ENCODE measurements at places on chromosomes 3 and 15.
A peak's percentile ranks its signal among the peaks of the same experiment; 100 is the strongest.

DNA sequence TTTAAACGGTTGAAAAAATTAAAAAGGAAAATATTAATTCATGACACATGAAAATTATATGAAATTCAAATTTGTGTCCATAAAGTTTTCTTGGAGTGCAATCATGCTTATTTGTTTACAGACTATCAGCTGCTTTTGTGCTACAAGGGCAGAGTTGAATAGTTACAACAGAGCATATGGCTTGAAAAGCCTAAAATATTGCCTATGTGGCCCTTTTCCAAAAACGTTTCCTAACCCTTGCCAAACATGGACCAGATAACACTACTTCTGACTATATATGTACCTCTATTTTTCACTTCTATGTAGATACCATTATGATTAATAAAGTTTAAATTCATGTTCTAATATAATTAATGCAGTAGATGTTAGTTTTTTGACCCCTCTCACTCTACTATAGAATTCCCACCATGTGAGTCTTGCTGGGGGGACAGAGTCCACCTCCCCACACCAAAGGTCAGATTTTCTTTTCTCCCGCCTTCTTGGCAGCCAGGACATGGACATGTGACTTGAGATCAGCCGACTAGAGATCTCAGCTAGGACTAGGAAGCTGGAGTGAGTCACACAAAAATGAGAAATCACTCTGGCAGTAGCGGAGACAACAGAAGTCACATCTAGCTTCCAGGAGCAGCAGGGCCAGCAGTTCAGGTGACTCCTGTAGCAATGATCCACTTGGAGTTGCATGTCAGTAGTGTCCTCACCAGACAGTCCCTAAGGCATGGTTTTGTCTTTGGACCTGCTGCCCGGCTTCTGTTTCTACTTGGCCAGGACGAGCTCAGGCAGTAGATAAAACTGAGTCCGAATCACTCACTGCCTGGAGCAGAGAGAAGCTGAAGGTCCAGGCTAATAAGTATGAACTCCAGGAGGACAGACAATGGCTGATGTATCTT, 22.4 kb downstream of the CIAO2A start:
- no peak overlapping the region for H3K4me3 ChIP-seq
- H3K36me3 ChIP-seq, result no peaks in the 10 kb centered on the region
- H3K4me1 ChIP-seq, result no peaks in the 10 kb centered on the region
- H3K27me3 ChIP-seq, result no peaks in the 10 kb centered on the region
- peak overlapping the region; percentile 74 for H3K27ac ChIP-seq

DNA sequence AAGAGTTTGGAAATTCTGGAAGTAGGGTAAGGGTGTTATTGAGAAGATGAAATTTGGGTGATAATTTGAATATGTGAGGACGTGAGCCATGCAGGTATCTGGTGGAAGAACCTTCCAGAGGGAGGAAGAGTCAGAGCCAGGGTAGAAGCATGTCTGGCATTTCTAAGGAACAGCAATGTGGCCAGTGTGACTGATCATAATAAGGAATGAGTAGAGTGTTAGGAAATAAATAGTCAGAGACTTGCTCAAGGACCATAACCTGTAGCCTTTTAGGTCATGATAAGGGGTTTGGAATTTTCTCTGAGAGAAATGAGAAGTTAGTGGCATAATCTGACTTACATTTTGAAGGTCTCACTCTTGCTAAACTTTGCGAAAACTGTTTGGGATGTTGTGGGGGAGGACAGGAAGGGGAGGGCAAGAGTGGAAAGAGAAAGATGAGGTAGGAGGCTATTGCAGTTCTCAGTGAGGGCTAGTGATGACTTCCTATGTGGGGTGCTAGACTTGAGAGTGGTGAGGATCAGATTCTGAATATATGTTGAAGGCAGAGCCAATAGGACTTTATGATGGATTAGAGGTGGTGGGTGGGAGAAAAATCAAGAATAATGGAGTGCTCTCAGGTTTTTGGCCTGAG, 568.3 kb downstream of the AGBL1 start:
- H3K4me1 ChIP-seq, result no peaks in the 10 kb centered on the region
- no peak for DNase-seq
- H3K27me3 ChIP-seq, result no peaks in the 10 kb centered on the region
- H3K27ac ChIP-seq, result no peak overlapping the region
- H3K36me3 ChIP-seq, result no peaks in the 10 kb centered on the region
- no peak overlapping the region for H3K4me3 ChIP-seq

DNA sequence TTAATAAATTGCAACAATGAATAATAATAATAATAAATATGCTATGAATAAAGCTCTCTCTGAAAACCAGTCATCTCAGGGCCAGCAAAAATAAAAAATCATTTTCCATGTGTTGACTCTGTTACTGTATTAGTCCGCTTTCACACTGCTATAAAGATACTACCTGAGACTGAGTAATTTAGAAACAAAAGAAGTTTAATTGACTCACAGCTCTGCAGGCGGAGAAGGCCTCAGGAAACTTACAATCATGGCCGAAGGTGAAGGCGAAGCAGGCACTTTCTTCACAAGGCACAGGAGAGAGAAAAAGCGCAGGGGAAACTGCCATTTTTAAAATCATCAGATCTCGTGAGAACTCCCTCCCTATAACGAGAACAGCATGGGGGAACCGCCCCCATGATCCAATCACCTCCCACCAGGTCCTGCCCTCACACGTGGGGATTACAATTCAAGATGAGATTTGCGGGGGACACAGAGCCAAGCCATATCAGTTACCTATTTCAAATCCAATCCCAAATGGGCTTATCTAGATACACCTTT, 224.1 kb downstream of the IGSF11 start:
- no peaks in the 10 kb centered on the region for H3K36me3 ChIP-seq
- no peak overlapping the region for H3K4me3 ChIP-seq
- no peaks in the 10 kb centered on the region for H3K27me3 ChIP-seq
- H3K27ac ChIP-seq, result no peak overlapping the region
- H3K4me1 ChIP-seq, result no peaks in the 10 kb centered on the region

DNA sequence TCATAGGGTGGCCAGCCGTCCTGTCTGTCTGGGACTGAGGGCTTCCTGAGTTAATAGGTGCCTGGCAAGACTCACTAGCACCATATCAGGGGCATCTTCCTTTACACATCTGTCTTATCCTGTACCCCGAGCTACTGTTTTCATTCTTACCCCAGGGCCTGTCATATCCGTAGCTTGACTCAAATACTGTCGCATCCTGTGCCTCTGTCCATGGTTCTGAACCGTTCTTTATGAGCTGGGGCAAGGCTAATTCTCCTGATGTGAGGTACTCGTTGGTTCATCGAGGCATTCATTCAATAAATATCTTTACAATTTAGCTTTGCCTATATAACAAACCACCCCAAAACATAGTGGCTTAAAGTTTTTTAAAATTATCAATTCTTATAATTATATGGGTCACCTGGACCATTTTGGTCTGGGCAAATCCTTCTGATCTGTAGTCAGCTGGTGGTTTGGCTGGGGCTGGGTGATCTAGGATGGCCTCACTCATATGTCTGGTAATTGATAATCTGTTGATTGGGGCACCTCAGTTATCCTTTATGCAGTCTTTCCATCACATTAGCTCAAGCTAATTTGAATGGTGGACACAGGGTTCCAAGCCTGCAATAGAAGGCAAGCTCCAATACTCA, 121.2 kb downstream of the TLE3 start:
- H3K4me3 ChIP-seq, result no peak overlapping the region
- DNase-seq, result peak; percentile 76
- H3K27ac ChIP-seq, result no peak overlapping the region
- H3K27me3 ChIP-seq, result no peaks in the 10 kb centered on the region
- H3K36me3 ChIP-seq, result no peaks in the 10 kb centered on the region

GRCh38 chr3:174336784-174337183, 522.4 kb upstream of the NAALADL2 start:
- no peak for DNase-seq
- no peaks in the 10 kb centered on the region for H3K36me3 ChIP-seq
- H3K4me3 ChIP-seq, result no peak overlapping the region
- no peaks in the 10 kb centered on the region for H3K4me1 ChIP-seq
- no peaks in the 10 kb centered on the region for H3K27me3 ChIP-seq

DNA sequence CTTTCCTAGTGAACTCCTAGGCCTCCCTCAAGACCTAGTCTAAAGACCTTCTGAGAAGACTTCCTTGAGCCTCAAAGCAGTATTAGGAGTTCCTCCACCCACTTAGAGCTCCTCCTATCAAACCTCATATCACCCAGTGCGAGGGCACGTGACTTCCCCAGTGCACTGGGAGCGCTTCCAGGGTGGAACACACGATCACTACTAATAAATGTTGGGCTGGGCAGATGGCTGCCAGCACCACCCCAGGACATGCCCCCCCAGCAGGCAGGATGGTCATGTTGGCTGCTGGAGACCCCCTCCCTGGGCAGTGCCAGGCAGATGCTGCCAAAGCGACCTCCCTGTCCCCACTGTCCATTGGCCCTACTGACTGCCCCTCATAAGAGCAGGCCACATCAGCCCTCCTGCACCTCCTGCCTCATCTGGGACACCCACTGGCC, 8.5 kb upstream of the PLXND1 start:
- DNase-seq, result peak; percentile 88
- H3K4me3 ChIP-seq, result no peak overlapping the region
- H3K36me3 ChIP-seq, result no peaks in the 10 kb centered on the region
- peaks cover 37% of the 10 kb centered on the region for H3K4me1 ChIP-seq

- no peak overlapping the region for H3K4me3 ChIP-seq
- H3K27me3 ChIP-seq, result no peaks in the 10 kb centered on the region
- no peaks in the 10 kb centered on the region for H3K4me1 ChIP-seq
- H3K27ac ChIP-seq, result no peak overlapping the region
- no peaks in the 10 kb centered on the region for H3K36me3 ChIP-seq
- DNase-seq, result no peak
Observed at GRCh38 chr3:171189394-171190080, 163.0 kb upstream of the SLC2A2 start.

Data from kidney (tissue), 22 donors.